ENCODE measurements at places on chromosomes 4 and X. TPM values are rescaled to one million over a fixed set of nuclear protein-coding genes. Genes with fewer than 3 reads are reported as not detected.

DNA sequence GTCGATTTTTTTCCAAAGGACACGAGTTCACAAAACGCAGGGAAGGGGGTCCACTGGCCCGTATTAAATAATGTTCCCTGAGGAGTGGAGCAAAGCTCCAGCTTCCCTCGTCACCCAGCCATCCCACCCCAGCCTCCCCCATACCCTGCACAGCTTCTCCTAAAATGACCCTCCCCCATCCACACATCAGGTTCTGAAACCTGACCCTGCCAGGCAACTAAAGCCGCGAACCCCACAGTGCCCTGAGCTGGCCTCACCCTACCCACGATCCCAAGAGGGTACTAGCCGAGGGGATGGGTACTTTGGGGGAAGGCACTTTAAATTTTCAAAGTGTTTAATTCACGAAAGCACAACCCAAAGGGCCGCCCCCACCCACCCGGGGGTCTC lies 634 bp downstream of the APOO start:
- peak; percentile 13 for DNase-seq

The IL2 gene
- not detected for total RNA-seq

- no peak for DNase-seq
These were observed 867.1 kb upstream of the TENM3 start for GRCh38 chr4:181376058-181376457.

DNA sequence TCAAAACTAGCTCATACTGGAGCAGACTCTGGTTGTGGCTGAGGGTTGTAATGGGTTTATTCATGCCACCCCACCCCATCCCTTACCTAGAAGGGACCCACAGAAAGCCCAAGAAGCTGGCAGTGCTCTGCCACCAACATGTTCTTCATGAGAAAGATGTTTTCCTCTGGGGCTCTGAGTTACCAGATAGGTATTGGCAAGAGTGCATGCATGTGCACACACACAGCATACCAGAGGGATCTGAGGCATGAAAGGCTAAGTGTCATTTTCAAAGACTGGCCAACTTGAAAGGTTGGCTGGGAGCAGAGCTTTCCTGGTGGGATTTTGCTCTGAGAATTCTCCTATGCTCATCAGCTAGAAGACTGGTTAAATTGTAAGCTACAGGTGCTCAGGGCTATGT lies 65.2 kb downstream of the PHOX2B start:
- no peak for DNase-seq

The CENPVL1 gene
- not detected for total RNA-seq

GRCh38 chr4:145830699-145831098 lies 107.9 kb downstream of the ZNF827 start:
- no peak for DNase-seq

The MAGEB2 gene
- not detected for total RNA-seq

Measured in gastrocnemius medialis (tissue), 4 donors.